ENCODE measurements at places on chromosomes 4 and X.

DNA sequence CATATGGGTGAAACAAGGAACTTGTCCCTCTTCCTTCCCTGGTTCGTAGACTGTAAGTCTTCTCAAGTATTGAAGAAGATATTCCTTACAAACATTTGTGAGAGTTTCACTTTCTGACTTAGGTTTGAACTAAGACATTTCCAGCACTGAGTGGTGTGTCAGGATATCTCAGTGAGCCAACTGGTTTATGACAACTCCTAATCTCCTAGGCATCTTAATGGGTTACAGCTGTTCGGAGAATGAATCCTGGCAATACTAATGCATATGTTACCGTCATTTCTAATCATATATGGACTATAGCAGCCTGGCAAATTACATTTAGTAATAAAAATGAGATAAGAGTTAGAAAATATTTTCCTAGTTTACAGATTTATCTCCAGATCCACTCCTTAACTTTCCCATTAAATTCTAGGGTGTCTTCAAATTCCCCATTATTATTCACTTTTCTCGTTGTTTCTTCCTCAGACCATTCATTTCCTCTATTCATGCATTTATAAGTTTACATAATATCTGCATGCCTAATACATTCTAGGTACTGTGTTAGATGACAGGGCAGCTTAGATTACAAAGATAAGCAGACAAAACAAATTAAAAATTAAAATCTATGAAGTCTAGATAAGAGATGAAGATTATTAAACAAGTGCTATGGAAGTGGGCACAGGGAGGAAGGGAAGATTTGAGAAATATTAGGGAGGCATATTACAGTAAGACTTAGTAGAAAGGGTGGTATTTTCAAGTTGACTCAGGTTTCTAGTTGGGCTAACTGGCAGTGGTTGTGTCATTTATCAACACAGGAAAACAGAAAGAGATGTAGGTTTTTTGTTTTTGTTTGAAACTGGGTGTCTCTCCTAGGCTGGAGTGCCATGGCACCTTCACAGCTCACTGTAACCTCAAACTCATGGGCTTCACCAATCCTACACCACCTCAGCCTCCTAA lies 173.9 kb downstream of the WDFY3 start:
- DNase-seq = no peak

DNA sequence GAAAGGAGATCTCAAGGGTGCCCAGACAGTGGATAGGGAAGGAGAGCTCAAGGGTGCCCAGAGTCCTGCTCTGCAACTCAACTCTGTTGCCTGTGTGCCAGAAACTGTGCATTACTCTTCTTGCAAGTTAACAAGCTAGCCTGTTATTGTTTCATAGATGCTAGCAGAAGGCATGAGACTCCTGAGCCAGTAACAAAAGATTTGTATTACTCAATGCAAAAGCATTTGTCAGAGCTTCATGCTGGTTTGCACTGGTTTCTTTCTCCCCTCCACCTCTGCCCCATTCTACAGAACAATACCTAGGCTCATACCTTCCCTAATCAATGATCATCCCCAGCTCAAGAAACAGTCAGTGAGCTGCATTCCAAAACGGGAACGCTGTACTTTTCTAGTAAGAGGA lies 124.5 kb upstream of the NEIL3 start:
- DNase-seq = no peak

DNA sequence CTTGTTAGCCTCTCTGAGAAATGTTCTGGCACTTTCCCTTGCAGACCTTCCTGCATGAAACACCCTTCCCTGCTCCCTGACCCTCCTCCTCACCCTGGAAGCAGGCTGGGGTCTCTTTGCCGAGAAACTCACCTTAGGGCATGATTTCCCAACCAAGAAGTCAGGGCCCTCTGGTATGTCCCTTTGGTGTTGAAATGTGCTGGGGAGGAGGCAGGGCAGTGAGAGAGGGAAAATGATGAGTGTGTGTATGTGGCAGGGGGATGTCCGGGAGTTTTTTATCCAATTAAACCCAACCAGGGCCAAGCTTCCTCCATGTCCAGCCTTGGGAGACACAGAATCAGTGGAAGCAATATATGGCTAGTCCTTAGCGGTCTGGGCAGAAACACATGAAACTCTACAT lies 5.1 kb downstream of the ELF4 start:
- DNase-seq = no peak

DNA sequence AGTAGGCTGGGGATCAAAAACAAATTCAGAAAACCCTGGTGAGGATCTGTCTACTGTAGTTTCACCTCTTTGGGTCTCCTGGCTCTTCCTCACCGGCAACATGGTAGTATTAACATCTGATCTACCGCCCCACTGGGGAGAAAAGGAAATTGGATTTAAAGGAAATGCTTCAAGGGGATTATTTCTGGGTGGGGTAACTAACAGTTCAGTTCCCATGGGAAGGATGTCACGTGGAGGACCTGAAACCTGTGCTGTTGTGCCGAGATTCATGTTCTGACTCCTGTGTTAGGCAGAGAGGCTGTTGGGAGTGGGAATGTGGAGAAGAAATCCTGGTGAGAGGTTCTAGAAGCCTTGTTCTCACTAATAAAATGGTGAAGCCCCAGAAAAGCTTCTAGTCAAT lies 254.4 kb downstream of the BCOR start:
- no peak for DNase-seq

DNA sequence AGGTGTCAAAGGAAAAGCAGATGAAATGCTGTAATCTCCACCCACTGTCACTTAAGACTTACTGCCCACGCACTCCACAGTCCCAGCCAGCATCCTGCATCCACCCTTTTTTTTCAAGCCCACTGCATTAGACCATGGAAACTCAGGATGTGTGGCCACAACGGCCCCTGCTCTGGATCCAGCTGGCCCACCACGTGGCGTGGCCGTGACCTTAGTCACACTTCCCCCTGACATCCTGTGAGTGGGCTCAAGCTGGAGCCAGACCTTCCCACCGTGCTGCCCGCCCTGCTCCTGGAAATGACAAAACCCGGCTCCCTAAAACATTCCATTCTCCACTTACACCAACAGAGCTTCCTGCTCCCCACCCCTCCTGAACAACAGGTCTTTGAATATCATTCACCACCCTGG lies 588.3 kb upstream of the DIPK2B start:
- DNase-seq = no peak

DNA sequence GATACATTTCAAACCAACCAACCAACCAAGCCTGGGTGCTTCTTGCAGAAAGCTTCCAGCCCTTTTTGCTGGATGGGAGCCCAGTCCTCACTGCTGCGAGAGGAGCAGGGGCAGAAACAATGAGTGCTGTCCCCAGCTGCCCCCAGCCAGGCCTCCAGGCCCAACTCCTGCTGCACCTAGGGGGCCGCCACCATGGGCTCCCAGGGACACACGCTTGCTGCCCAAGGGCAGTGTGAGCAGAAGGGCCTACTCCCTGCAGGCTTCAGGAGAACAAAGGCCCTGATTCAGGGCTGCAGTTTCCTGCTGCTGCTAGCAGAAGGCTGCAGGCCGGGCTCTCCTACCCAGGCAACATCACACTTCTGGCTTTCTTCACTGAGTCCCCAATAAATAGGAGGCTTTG lies 37.7 kb upstream of the ENPP6 start:
- no peak for DNase-seq

GRCh38 chr4:8231551-8232049 lies 32.5 kb downstream of the SH3TC1 start:
- no peak for DNase-seq

GRCh38 chr4:7041801-7042502 lies 1.2 kb upstream of the TADA2B start:
- no peak for DNase-seq

GRCh38 chr4:96120206-96120605 lies 280.3 kb downstream of the PDHA2 start:
- DNase-seq = no peak

GRCh38 chr4:1348014-1348513 lies 1.1 kb downstream of the UVSSA start:
- DNase-seq = no peak

DNA sequence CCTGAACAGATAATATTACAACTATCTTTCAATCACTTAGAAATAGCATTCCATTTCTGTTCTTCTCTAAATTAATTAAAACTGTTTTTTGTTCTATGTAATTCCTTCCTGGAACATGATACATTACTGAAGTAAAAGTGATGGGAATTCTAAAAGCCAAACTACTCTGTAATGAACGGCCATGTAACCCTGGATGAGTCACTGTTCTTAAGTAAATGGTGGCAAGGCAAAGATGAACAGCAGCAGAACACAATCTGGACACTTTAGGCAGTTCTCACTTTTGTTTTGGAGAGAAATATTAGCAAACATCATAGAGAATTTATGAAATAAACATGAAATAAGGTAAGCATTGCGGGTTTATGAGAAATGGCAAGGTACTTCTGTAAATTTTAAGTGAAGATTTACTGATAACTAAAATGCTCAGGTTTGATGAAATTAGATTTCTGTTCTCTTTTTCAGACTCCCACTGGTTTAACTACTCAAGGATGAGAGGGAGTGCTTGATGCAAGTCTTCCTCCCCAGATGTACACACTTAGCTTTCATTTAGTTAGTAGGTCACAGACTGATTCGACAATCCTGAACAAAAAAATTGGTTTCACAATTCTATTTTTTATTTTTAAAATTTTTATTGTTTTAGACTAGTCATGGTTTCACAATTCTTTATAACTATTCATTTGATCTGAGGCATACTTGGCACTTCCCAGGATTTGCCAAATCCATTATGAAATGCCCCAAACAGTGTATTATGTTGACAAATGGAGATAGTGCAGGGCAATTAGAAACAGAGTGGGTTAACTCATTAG lies 964 bp upstream of the GPR82 start:
- DNase-seq = no peak

DNA sequence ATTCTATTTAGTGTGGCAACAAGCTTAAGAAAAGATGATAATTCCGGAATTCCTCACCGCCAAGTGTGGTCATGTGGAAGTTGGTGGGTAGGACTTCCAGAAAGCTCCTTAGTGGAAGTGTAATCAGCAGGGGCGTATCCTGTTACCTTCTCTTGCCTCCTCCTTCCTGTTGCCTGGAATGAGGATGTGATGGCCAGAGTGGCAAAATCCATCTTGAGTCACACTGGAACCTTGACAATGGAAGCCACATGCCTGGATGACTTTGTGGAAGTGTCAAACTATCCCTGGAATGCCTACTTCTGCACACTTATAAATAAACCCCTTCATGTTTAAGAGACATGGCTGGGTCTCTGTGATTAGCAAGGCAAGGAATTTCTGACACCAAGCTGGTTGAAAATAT lies 191.0 kb downstream of the PRDM5 start:
- DNase-seq = no peak

DNA sequence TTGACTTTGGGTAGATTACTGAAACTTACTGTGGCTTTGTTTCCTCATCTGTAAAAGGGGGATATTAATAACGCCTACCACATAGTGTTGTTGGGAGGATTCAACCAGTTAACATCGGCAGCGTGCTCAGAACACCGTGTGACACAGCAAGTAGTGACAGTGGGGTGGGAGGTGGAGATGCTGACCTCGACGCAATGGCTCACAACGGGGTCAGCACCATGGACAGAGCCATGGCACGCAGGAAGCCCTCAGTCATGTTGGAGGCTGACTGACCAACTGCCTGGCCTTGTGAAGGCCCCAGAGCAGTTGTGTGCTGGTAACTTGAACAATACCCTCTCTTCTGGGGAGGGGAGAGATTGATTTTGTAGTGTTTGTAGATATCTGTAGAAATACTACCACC lies 93.2 kb downstream of the WFS1 start:
- peak; percentile 52 for DNase-seq

GRCh38 chrX:150213481-150214030 lies 149.6 kb upstream of the MAMLD1 start:
- DNase-seq = no peak

GRCh38 chrX:80917919-80918318 lies 108.2 kb upstream of the BRWD3 start:
- peak; percentile 13 for DNase-seq

DNA sequence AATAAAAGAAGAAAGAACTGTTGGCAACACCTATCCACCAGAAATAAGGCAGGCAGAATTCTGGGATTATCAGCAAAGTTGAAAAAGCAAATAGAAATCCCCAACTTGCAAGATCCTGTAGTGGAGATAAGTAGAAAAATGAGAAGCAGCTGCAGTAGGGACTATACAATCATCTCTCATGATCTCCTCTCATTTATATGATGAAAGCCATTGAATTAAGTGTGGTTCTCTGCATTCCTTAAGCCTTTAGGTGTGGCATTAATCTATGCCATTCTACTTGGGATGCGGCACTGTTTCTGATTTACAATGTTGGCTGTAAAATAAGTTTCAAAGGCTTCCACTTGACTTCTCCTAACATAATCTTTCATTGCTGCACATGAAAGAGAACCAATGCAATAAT lies 869.8 kb downstream of the TRAM1L1 start:
- DNase-seq = no peak

GRCh38 chrX:30822764-30823163 lies 66.3 kb downstream of the TAB3 start:
- no peak for DNase-seq

DNA sequence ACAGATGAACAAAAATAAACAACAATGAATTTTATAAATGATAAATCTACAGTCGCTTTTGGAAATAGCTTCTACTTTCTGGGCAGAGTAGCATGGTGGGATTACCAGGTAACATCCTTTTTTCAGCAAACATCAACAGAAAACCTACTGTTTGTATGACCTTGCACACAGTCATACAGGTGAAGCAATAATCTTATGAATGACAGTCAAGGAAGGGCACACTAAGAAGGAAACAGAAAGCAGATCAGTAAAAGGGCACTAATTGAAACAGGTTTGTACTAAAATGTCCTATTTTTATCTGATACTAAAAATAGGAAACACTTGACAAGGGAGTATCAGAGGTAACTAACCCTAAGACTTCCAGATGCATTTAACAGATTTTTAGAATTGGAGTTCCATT lies 108.9 kb downstream of the DLG3 start:
- DNase-seq = peak; percentile 22

- peak; percentile 8 for DNase-seq
These were observed 30.7 kb downstream of the TAF7L start for GRCh38 chrX:101260435-101260834.

DNA sequence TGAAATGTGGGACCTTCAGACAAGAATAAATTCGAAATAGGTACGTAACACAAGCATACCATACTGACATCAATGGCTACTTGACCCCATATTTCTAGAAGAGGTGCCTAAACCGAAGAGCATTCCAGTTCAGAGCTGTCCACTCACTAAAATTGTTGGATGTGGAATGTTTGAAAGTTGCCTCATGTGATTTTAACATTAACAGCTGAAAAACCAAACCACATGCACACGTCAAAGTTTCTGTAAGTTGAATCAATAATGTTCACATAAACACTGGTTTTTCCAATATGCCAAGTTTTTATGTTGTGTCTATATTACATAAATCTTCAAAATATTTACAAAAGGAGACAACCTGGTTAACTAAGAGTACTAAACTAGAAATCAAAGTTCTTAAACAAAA lies 3.5 kb downstream of the UBE2D3 start:
- no peak for DNase-seq

DNA sequence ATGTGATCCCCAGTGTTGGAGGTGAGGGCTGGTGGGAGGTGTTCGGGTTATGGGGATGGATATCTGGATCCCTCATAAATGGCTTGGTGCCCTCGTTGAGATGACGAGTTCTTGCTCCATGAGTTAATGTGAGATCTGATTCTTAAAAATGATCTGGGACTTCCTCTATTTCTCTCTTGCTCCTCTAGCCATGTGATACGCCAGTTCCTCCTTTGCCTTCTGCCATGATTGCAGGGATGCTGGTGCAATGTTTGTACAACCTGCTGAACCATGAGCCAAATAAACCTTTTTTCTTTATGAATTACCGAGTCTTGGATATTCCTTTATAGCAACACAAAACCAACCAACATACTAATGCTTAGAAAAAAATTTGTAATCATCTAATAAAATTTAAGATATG lies 56.6 kb downstream of the STAP1 start:
- DNase-seq = no peak

GRCh38 chr4:94131212-94131611 lies 76.5 kb upstream of the SMARCAD1 start:
- no peak for DNase-seq
